Hepatocyte (in vitro differentiated cells): ENCODE measurements at places on chromosomes 2 and 18. TPM values are rescaled to one million over a fixed set of nuclear protein-coding genes. Genes with fewer than 3 reads are reported as not detected.

DNA sequence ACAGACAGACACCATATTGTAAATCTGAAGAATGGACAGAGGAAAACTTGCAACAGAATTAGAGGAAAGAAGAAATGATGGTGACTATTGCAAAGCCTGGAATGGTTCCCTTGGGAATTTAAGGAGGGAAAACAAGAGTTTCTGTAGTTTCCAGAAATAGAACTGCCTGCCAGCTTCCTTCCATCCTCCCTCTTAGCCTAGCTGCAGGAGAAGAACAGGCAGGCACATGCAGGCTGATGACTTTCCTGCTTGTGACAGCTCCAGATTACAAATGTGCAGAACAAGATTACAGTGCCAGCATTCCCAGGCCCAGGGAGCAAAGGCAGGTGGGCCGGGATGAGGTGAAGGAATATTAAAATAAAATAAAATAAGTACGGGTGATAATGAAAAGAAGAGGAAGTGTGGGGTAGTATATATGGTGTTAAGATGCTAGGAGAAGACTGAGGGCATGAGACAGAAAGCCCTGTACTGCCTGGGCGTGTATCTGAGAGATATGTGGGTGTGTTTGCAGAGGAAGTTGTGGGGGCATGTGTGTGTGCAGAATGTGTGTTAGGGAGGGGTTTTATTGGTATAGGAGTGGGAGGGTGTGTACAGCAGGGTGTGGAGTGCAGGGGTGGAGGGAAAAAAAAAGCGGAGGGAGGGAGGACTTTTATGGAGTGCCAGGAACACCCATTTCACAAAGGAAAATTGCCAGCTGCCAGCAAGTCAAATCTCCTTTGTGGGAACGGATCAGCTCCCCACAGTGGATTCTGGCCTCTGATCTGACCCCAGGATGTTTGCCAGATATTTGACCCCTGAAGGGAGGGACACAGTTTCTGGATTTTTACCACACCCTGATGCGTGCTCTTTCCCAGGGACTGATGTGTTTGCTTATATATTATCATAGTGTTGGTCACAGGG, 43.9 kb upstream of the NEMP2 start:
- H3K4me3 ChIP-seq = no peak overlapping the region
- peaks cover 21% of the 10 kb centered on the region for H3K4me1 ChIP-seq
- peak overlapping the region; percentile 89 for H3K27ac ChIP-seq

DNA sequence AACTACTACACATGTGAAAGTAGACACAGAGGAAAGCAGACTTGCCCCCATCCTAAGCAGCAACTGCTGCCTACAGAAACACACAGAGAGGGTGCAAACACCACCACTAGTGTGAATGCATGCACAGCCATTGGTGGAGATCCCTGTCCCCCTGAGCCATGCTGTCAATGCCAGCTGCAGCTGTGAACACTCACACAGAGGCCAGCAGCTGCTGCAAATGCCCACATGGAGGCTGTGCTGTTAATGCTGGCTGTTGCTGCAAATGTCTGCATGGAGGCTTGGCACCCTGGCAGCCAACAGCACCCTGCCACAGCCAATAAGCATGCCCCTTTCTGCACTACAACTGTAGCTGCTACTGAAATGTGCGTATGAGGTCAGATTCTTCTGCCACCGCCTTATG, 355.0 kb downstream of the LNPK start:
- no peaks in the 10 kb centered on the region for H3K4me1 ChIP-seq
- no peak overlapping the region for H3K4me3 ChIP-seq
- H3K36me3 ChIP-seq = no peaks in the 10 kb centered on the region
- DNase-seq = no peak
- H3K27ac ChIP-seq = no peak overlapping the region

DNA sequence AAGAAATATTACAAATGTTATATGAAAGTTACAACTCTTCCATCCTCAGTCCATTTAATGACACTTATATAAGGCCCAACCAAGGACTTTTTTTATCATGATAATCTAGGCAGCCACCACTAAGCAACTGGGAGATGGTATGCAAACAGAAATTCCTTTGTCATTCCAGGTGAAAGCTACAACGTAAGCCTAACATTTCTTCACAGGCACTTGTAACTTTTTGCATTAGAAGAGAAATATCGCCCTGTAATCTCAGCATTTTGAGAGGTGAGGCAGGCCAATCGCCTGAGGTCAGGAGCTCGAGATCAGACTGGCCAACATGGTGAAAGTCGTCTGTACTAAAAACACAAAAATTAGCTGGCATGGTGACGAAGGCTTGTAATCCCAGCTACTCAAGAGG, 581.2 kb upstream of the SLC8A1 start:
- H3K27me3 ChIP-seq = no peaks in the 10 kb centered on the region
- no peak overlapping the region for H3K4me3 ChIP-seq
- no peak overlapping the region for H3K27ac ChIP-seq
- H3K4me1 ChIP-seq = no peaks in the 10 kb centered on the region
- H3K36me3 ChIP-seq = no peaks in the 10 kb centered on the region
- no peak for DNase-seq

DNA sequence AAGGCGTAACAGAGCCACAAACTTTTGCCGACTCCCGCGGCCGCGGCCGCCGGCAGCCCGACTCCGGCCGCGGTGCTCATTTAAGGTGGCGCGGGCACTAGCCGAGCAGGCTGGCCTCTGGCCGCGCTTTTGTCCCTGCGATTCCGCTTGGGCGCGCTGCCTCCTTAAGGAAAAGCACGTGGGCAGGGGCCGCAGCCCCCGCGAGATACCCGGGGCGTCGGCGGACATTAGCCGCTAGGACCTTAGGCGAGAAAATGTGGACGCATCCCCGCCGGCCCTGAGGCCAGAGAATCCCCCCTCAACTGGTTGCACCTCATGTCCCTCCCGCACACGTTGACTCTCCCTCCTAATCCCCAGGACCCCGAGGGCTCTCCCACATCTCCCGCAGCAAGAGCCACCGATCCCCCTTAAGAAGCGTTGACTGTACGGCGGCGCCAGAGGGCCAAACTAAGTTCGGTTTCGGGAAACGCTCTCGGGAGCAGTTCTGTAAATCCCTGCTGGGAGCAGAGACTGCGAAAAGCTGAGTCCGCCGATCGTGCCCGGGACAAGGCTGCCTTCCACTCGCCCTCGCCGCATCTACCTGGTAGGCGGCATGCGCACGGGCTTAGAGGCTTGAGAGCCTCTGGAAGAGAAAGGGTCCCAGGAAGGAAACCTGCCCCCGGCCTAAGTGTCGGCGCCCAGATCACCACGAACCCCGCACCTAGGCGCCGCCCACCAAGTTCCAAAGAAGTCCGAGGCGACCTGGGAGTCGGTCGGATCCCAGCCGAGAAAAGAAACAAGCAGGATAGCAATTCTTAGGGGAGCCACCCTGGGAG, 1.8 kb upstream of the SATB2 start:
- H3K36me3 ChIP-seq = no peaks in the 10 kb centered on the region
- peak overlapping the region; percentile 75 for H3K27ac ChIP-seq
- H3K4me1 ChIP-seq = peaks cover 22% of the 10 kb centered on the region
- DNase-seq = peak; percentile 90
- peak overlapping the region; percentile 58 for H3K4me3 ChIP-seq

DNA sequence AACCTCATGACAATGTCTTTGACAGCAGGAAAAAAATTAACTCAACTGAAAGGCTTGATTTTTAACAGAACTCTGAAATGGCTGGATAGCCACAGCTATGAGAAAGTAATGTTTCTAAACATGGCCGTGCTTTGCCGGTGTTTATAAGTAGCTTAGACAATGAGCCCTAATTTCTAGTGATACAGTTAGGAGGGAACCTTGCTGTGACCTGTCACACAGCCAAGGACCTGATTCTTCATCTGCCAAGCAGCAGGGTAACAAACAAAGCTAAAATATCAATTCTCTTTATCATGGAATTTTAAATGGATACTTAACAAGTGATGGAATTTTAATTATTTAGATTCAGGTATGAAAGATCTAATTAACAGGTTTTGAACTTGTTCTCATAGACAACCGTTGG, 24.3 kb upstream of the DYNC2LI1 start:
- H3K27ac ChIP-seq = no peak overlapping the region
- H3K36me3 ChIP-seq = no peaks in the 10 kb centered on the region
- H3K4me3 ChIP-seq = no peak overlapping the region
- no peak for DNase-seq
- no peaks in the 10 kb centered on the region for H3K27me3 ChIP-seq

- DNase-seq = no peak
Measured at GRCh38 chr18:36155851-36156757, 26.4 kb downstream of the ELP2 start.

- H3K36me3 ChIP-seq = no peaks in the 10 kb centered on the region
- H3K4me1 ChIP-seq = peaks cover 10% of the 10 kb centered on the region
- no peaks in the 10 kb centered on the region for H3K27me3 ChIP-seq
- no peak overlapping the region for H3K27ac ChIP-seq
Measured at GRCh38 chr18:24268784-24269550, 128.7 kb downstream of the OSBPL1A start.

- peak overlapping the region; percentile 55 for H3K27ac ChIP-seq
- no peaks in the 10 kb centered on the region for H3K27me3 ChIP-seq
- peaks cover 19% of the 10 kb centered on the region for H3K4me1 ChIP-seq
- H3K36me3 ChIP-seq = no peaks in the 10 kb centered on the region
- H3K4me3 ChIP-seq = no peak overlapping the region
Measured at GRCh38 chr2:237670641-237671040, 43.3 kb downstream of the LRRFIP1 start.

DNA sequence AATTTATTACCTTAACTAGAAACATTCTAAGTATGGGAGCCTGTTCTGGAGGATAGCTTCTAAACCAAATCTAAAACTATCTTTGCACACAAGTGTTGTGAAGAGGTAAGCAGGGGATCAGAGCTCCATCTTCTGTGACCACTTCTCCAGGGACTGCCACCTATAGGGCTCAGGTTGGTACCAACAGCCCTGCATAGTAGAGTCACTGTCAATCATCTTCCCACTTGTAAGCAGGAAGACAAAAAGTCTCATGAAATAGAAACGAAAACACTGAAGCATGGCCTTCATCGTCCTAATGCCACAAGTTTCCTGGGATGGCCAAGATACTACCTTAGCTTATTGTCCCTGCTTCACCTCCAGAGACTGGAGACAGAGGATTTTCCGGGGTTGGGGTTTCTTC, 43.8 kb downstream of the KANSL3 start:
- H3K27ac ChIP-seq = no peak overlapping the region
- H3K36me3 ChIP-seq = no peaks in the 10 kb centered on the region
- H3K4me1 ChIP-seq = no peaks in the 10 kb centered on the region
- DNase-seq = no peak

DNA sequence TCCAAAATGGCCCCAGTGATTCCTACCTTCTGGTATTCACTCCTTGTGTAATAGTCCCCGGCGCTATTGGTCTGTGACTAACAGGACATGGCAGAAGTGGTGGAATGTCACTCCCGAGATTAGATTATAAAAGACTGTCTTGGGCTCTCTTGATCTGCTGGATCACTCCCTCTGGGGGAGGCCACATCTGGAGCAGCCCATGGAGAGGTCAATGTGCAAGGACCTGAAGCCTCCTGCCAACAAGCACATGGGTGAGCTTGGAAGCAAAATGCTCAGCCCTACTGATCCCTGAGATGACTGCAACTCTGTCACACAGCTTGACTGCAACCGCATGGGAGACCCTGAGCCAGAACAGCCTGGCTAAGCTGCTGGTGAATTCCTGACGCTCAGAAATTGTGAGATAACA, 94.3 kb upstream of the GLI2 start:
- no peaks in the 10 kb centered on the region for H3K36me3 ChIP-seq
- H3K4me3 ChIP-seq = no peak overlapping the region
- H3K4me1 ChIP-seq = no peaks in the 10 kb centered on the region
- H3K27me3 ChIP-seq = no peaks in the 10 kb centered on the region
- no peak for DNase-seq

DNA sequence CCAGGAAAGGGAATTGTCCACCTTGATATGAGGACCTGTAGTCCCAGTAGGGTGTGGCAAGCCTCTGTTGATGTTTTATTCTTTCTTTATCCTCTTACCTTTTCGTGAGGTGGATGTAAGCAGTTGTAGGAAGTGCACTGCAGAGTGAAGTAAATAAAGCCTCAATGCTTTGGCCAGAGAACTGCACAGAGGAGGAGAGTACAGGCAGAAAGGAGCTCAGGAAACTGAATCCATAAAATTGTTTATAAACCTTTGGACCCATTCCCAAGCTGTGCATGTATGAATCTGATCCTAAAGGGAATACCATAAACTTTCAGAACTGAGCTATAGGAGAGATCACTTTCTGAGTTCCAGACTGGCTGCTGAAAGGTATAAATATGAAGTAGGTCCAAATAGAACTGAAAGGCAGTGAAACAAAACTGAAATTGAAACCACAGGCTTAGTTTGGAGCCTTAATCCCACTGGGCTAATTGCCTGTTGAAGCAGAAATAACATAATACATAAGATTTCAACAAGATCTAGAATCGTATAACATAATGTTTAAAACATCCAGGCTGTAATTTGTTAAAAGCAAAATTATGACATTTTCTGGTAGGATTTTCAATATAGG, 17.9 kb upstream of the SLC9A4 start:
- no peak overlapping the region for H3K27ac ChIP-seq
- H3K4me1 ChIP-seq = no peaks in the 10 kb centered on the region
- no peak overlapping the region for H3K4me3 ChIP-seq
- DNase-seq = no peak

GRCh38 chr2:179768765-179769164, 92.6 kb downstream of the ZNF385B start:
- no peaks in the 10 kb centered on the region for H3K4me1 ChIP-seq
- no peaks in the 10 kb centered on the region for H3K27me3 ChIP-seq
- no peaks in the 10 kb centered on the region for H3K36me3 ChIP-seq
- DNase-seq = peak; percentile 5
- no peak overlapping the region for H3K4me3 ChIP-seq

- peak; percentile 40 for DNase-seq
- H3K4me1 ChIP-seq = no peaks in the 10 kb centered on the region
- no peaks in the 10 kb centered on the region for H3K27me3 ChIP-seq
- H3K4me3 ChIP-seq = no peak overlapping the region
- no peaks in the 10 kb centered on the region for H3K36me3 ChIP-seq
Measured at GRCh38 chr2:13522917-13523821, 806.4 kb downstream of the TRIB2 start.

- peaks cover 26% of the 10 kb centered on the region for H3K4me1 ChIP-seq
- H3K27ac ChIP-seq = peak overlapping the region; percentile 75
- no peaks in the 10 kb centered on the region for H3K27me3 ChIP-seq
Measured at GRCh38 chr2:215684448-215685237, 248.8 kb upstream of the FN1 start.

Gene KCNJ13
- 56.6 and 69.1 TPM in 2 replicates for total RNA-seq

Gene ACTR3
- 180 and 194 TPM in 2 replicates for total RNA-seq

Gene NAT8
- total RNA-seq = 3.8 and 4.8 TPM in 2 replicates

Gene CYP27A1
- total RNA-seq = 34.5 and 38.8 TPM in 2 replicates

Gene FLACC1
- 0.80 and 1.2 TPM in 2 replicates for total RNA-seq
